Activated T-helper 1 cell treated with anti-CD3 and anti-CD28 coated beads, Interleukin-2, amount 50 U/mL, for 16 hours (primary cell): ENCODE measurements at places on chromosomes 1 and 21.

DNA sequence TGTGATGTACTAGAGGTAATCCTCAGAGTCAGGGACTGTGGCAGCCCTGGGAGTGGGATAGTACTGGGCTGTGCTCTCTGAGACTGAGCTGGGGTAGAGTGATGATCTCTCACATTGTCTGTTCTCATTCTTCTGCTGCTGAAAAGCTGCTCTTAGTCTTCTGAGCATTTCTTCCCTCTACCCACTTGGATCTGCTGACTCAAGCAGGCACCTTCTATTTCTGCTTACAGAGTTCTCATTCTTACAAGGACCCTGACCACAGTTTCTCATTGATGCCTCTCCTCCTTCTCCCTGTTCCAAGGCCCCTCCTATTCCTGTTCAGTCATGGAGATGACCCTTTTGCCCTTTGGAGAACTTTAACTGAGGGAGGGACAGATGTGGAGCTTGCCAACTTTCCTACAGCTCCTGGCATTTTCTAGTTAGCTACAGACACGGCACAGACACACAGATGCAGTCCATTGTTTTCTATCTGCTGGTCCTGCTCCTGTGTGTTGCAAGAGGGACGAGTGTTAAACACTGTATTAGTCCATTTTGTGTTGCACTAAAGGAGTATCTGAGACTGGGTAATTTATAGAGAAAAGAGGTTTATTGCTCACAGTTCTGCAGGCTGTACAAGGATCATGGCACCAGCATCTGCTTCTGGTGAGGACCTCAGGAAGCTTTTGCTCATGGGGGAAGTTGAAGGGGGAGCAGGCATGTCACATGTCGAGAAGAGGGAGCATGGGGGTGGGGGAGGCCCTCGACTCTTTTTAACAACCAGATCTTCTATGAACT is 12.3 kb downstream of the MAPKAPK2 start:
- no peak for DNase-seq

GRCh38 chr1:25531082-25531461 is 12.3 kb upstream of the LDLRAP1 start:
- no peak for DNase-seq

GRCh38 chr1:243818978-243819377 is 31.1 kb downstream of the AKT3 start:
- DNase-seq = no peak

GRCh38 chr1:211257826-211258225 is 1.3 kb upstream of the RCOR3 start:
- no peak for DNase-seq

- DNase-seq = no peak
Measured at GRCh38 chr1:116847688-116848531, 61.8 kb upstream of the PTGFRN start.

DNA sequence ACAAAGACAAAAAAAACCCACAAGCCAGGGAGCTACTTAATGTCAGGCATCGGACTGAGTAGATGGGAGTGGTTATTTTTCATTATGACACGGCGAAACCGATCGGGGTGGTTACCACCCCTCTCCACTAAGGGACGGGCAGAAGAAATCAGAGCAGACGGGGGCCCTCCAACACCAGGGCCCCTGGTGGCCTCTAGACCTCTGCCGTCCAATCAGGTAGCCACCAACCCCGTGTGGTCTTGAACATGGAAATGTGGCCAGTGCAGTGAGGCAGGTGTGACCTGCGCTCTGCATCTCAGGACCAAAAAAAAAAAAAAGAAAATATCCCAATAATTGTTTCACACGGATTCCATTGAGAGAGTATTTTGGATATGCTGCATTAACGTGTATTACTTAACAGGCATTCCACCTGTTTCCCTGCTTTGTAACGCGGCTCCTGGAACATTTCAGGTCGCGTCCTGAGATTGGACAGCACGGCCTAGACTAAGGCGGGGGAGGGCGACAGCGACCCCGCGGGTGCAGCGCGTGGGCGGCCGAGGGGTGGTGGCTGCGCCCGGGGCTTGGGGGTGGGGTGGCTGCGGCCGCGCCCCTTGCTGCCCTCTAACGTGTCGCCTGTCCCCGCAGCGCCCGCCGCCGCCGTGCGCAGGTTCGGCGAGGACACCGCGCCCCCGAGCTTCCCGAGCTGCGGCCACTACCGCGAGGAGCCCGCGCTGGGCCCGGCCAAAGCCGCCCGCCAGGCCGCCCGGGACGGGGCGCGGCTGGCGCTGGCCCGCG is 48.3 kb downstream of the SIM2 start:
- DNase-seq = no peak

DNA sequence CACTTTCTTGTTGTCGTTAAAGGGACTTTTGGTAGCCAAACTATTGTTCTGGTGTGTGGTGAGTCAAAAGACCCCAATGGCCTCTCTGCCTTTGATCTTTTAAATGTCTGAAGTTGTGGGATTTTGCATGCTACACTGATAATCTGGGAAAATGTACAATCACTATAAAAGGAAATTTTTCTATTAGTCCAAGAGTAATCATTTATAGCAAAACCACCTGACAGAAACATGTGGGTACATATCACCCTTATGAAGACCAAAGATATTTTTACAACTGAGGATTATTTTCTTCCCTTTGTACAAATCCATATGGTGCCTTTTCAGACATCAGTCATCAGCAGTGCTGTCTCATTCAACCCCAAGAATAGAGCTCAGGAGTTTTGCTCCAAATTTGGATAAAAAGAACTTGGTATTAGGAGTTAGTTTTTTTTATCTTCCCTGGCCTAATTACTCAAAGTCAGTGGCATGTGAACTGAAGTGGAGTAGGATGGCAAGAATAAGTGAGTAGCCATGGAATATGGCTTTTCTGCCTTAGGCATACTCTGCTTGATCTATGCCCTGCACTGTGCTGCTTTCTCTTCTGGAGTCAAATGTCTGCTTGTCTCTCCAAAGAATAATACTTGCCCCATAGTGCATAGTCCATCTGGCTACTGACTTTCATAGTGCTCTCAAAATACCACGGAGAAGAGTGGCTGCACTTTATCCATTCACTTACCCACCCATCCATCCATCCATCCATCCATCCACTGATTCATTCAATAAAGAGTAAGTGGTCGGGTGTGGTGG is 13.5 kb downstream of the GREM2 start:
- DNase-seq = no peak

- DNase-seq = no peak
Measured at GRCh38 chr1:208475449-208475848, 231.3 kb upstream of the PLXNA2 start.

GRCh38 chr1:168582688-168583336 is 6.4 kb downstream of the XCL1 start:
- DNase-seq = no peak

GRCh38 chr1:1004780-1005697 is 5.1 kb upstream of the HES4 start:
- no peak for DNase-seq

DNA sequence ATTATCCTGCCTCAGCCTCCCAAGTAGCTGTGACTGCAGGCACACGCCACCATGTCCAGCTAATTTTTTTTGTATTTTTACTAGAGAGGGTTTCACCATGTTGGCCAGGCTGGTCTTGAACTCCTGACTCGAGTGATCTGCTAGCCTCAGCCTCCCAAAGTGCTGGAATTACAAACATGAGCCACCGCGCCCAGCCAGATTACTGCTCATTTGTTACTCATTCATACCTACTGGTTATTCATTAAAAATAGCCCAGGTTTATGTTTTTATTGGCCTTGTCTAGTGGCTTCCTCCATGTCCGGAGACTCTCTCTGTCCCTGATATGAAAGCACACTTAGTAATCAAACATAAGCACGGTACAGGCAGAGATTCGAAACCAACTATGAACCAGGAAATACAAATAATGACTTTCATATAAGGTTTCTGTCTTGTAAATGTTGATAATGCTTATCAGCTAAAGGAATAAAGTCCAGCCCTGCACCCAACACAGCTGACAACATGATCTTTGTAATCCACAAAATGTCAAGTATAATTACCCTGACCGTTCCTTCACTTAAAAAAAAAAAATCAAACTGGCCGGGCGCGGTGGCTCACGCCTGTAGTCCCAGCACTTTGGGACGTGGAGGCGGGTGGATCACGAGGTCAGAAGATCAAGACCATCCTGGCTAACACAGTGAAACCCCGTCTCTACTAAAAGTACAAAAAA is 50.4 kb upstream of the CXADR start:
- DNase-seq = no peak

GRCh38 chr1:11823366-11824137 is 17.6 kb downstream of the CLCN6 start:
- DNase-seq = no peak

GRCh38 chr1:118185084-118185832 is at the start of gene SPAG17:
Gene SPAG17, minus strand, starts transcription at chr1:118185228. Its CDS starts 71 bp downstream, at chr1:118185157.
- no peak for DNase-seq

GRCh38 chr1:22611530-22611947 is 24.9 kb upstream of the C1QA start:
- no peak for DNase-seq

- DNase-seq = no peak
Measured at GRCh38 chr1:65055747-65056146, 89.4 kb upstream of the JAK1 start.
